Skeletal muscle cell (primary cell): ENCODE measurements at places on chromosomes 2 and 18.

DNA sequence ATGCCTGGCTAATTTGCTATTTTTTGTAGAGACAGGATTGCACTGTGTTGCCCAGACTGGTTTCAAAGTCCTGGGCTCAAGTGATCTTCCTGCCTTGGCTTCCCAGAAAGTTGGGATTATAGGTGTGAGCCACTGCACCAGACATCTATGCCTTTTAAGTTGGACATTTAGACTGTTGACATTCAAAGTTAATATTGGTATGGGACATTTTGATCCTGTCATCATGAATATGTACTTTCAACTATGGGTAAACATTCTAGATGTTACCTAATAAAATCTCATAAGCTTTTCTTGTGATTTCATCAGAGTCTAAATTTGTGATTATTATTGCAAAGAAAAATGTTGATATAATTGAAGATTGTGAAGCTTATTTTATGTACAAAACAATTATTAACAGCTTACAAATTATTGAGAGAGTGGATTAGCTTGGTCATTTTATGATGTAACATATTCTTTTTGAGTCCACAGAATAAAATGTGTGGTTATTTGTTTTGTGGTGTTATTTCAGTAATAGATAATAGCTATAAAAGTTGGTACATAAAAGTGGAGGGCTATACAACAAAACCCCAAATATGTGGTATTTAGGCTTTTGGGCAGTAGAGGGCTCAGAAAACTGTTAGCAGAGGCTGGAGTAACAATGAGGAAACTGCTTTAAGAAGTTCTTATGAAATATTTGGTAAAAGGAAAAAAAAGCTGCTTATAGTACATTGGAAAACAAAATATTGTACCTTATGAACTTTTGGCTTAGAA is 41.4 kb downstream of the STARD6 start:
- DNase-seq = no peak

DNA sequence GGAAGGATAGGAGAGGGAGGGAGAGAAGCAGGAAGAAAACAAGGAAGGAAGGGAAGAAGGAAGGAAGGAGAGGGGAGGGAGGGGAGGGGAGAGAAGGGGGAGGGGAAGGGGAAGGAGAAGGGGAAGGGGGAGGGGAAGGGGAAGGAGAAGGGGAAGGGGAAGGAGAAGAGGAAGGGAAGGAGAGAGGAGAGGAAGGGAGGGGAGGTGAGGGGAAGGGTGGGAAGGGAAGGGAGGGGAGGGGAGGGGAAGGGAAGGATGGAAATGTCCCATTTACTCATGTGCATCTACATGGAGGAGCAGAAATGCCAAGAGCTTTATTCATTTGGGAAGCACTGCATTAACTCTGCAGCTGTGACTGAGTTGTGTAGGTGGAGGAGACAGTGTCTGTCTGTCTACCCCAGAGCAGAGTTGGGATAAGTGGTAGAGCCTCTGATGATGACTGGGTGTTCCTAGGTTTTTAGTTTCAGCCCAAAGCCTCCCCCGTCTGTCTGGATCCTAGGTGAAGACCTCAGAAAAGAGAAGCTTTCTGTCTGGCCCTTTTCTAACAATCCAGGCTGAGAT is 131.3 kb downstream of the COL6A3 start:
- no peak for DNase-seq

- no peak for DNase-seq
Measured at GRCh38 chr2:111231532-111232252, 111.0 kb downstream of the BCL2L11 start.

DNA sequence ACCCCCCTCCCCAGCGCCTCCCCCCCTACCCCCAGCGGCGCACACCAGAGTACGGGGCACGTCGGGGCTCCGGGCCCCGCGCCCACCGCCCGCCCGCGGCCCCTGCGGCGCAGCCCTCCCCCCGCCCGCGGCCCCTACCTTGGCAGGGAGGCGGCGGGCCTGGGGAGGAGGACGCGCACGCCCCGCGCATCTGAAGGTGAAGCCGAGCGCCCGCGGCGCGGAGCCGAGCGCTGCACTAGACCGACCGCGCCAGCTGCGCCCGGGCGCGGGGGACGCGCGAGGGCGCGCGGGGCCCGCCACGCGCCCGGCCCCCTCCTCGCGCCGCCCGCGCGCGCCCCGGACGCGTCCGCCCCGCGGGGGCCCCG is at the start of gene ZNF516:
Gene ZNF516 (minus strand): TSS at position 237 of the 365 bp plus-strand sequence. CDS start 52,188 bp downstream, outside the sequence.
- no peak for DNase-seq
